ENCODE measurements at places on chromosomes 7 and 10.

DNA sequence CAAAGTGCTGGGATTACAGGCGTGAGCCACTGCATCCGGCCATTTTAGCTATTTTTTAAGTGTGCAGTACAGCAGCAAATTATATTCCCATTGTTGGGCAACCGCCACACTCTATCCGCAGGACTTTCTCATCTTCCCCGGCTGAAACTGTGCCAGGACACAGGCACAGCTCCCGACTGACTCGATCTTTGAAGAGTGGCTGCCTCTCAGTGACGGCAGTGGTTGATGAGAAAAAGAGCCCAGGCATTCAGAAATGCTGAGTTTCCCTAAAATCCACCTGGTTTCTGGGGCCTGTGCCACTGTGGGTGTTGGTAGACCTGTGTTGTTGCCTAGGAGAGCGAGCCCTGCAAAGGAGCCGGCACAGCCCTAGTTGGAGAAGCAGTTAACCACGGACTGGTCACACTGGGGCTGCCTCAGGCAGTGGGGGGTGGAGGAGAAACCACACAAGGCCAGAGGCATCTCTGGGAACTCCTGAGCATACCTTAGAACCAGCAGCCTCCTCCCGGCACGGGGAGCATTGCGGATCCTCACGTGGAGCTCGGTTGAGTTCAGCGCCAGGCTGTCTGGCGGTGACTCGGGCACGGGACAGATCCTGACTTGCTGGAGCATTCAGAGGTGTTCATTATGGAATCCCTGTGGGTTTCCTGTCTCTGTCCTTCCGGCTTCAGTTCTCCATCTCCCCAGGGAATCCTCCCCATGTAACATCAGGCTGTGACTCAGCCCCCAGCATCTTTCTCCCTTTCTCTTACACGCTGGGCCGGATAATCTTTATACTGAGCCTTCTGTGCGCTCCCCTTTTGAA, 16.2 kb downstream of the PFKFB3 start:
- no peak for DNase-seq

DNA sequence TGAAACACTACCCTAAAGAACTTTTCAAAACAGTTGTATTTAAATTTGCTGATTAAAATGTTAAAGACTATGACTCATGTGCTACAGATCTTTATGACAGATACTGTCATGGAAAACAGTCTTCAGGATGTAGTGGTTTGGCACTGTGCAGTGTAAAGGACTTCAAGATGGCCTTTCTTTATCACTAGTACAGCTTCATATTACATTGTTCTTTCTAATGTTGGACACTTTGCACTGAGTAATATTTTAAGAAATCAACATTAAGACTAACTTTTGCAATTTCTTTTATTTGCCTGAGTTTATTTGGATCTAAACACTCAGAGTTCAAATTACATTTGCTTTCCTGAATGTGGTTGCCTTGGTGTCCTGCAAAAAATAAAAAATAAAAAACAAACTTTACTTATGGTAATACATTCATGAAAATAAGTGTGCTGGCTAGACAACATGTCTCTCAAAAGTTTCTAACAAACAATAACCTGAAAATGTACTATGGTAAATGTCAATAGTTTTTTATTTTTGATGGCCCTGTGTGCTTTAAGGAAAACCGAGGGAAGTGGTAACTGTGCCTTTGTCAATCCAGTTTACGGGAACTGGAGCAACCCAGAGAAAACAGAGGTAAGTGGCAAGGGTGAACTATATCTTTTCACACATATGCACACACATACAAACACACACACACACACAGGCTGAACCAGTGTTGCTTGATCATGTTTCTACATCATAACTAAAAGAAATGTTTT, 85.9 kb upstream of the PLXDC2 start:
- no peak for DNase-seq

DNA sequence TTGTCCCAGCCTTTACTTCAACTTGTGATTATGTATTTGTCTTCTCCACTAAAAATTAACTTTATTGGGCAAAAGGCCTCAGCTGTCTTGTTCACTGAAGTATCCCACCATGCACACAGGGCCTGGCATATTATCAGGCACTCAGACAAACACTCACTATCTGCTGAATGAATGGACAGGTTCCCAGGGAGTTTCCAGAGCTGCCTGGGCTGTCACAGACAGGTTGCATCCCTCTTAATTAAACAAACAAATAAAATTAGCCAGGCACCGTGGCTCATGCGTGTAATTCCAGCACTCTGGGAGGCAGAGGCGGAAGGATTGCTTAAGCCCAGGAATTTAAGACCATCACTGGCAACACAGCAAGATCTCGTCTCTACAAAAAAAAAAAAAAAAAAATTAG, 1.5 kb upstream of the TSPAN14 start:
- DNase-seq: no peak

- DNase-seq: no peak
Observed at GRCh38 chr10:113517165-113517900, 35.5 kb upstream of the HABP2 start.

DNA sequence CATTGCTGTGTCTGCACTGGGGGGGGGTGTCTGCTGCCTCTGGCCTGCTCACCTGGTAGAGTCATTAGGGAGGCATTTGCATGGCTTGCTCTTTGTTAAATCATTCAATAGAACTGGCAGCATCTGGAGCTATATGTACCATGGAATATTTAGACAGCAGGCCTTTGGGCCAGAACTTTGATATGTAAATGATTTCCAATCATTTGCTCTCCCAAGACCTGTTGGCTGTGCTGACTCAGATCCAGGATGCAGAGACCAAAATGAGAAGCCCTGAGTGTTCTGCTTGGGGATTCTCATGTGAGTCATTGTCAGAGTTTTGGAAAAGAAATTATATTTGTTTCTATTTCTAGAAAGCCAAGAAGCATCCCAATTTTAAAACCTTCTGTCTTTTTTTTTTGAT, 257.6 kb upstream of the IGFBP3 start:
- DNase-seq: no peak

- no peak for DNase-seq
Observed at GRCh38 chr7:64562256-64562625, 630 bp downstream of the ZNF680 start.

DNA sequence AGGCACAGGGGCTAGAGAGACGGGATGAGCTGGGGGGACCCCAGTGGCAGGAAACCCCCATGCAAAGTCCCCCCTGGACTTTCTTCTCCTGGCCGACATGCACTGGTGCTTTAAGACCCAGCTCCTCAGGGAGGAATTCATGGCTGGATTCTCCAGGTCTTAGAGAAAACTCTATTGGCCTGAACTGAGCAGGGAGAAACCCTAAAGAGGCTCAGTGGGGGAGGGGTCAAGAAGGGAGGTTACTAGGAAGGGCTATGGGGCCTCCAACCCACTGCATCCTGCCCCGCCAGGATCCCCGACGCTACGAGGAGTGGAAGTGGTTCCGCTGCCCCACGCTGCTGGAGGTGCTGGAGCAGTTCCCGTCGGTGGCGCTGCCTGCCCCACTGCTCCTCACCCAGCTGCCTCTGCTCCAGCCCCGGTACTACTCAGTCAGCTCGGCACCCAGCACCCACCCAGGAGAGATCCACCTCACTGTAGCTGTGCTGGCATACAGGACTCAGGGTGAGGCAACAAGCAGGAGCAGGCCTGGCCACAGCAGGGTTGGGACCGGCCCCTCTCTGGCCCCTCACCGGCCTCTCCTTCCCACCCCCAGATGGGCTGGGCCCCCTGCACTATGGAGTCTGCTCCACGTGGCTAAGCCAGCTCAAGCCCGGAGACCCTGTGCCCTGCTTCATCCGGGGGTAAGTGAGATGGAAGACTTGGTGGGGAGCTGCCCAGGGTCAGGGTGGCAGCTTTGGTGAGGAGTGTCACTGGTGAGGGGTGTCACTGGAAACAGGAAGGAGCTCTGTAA, 13.8 kb downstream of the ATG9B start:
- no peak for DNase-seq

DNA sequence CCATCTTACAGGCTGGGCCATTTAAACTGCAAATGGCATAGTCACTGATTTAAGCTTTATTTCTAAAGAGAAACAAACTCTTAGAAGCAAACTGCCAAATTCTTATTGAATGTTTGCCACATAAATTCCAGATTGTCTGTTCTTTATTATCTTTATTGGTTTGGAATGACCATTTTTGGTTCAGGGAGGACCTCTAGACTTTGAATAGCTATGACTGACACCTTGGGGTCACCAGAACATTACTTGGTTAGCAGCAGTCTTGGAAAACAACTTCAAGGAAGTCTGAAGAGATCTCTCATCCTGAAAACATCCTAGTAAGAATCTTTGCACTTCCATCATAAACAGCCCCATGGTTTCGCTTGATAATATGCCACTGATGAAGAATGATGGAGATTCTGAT, 197.1 kb downstream of the SUGCT start:
- no peak for DNase-seq

DNA sequence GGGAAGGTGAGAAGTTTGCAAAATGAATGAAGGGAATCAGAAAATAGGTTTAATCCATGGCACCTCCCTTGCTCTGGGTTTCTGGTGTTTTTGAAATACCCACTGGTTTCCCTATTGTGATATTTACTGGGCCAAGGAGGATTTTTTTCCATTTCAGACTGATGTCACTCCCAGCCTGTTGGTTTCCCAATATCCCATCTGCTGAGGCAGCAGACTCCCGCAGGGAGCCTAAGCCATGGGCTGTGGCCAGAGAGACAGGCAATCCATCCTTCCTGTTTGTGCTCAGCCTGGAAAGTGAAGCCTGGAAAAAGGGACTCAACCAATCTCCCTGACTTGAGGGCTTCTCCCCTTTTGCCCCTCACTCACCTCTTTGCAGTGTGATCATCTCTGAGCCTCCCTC, 22.8 kb downstream of the FAM107B start:
- DNase-seq: no peak

- DNase-seq: no peak
Observed at GRCh38 chr10:15144788-15145187, 23.7 kb downstream of the NMT2 start.

- no peak for DNase-seq
Observed at GRCh38 chr7:12066004-12066403, 145.1 kb upstream of the TMEM106B start.

DNA sequence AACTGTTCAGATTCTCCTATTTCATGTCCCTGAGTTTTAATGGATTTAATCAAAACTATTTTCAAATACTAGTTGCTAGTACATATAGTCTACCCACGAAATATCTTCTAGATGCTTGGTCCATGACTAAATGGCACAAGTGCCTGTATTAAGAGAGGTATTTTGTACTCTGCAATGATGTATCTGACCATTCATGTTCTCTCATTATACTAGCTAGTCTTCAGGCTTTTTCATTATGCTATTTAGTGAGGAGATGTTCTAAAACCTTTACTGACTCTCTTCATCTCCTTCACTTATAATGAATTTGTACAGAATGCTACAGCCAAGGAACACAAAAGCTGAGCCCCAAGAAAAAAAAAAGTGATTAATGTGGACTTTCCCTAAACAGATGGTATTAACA, 222.5 kb downstream of the AHR start:
- no peak for DNase-seq

DNA sequence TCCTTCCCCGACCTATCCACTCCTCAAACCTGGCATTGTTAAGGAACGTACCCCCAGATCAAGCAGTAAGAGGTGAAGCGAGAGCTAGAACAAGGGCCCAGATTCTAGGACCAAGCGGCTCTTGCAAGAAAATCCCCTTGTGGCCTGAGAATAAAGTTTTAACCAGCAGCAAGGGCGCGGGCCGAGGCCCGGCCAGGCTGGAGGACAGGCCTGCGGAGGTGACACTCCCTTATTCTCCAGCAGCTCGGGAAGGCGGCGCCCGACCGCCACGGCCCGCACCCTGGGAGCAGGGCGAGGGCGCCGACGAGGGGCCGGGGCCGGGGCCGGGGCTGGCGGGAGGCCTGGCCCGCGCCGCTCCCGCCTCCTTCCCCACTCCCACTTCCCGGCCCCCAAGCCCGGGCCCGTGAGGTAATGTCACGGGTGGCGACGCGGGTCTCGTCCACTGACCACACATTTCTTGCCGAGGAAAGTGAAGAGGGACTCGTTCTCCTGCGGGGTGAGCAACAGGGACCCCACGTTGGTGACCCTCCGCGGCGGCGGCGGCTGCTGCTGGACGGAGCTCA, 551 bp downstream of the WASL start:
- no peak for DNase-seq

GRCh38 chr10:129784291-129784690, 179.8 kb downstream of the EBF3 start:
- DNase-seq: no peak

Measured in stimulated activated CD4-positive, alpha-beta T cell treated with anti-CD3 and anti-CD28 coated beads, Interleukin-2, amount 100 ng/mL, for 4 hours (primary cell).